ENCODE measurements at places on chromosomes 13 and 19. TPM values are rescaled to one million over a fixed set of nuclear protein-coding genes. Genes with fewer than 3 reads are reported as not detected.

- no peak for DNase-seq
- H3K4me3 ChIP-seq = peak within 1 kb of the TSS; percentile 99
Measured at GRCh38 chr13:75537401-75538365, at the start of gene COMMD6. Gene COMMD6 (minus strand): TSS chr13:75537841. CDS start chr13:75537805, 36 bp downstream.

Gene ARHGAP45
- total RNA-seq = 0.57 TPM

- peak overlapping the region; percentile 95 for H3K4me3 ChIP-seq
- H3K36me3 ChIP-seq = peaks cover 25% of the 10 kb centered on the region
- no peak for DNase-seq
Measured at GRCh38 chr19:2477732-2478191, 1.8 kb downstream of the GADD45B start.

Gene DMAC2
- 28.0 TPM for total RNA-seq

DNA sequence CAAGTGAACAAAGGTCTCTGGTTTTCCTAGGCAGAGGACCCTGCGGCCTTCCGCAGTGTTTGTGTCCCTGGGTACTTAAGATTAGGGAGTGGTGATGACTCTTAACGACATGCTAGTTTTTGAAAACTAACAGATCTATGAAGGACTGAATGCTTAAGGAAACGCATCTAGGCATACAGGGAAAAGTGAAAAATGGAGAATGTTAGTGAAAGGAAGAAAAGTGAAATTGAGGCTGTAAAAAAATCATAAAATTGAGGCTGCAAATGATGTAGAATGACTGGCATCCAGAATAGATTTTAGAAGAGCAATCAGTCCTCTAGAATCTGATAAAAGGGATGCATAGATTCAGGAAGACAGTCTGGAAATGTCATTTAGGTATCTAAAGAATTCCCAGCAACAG is 3.5 kb downstream of the ZNF260 start:
- H3K27ac ChIP-seq = no peak overlapping the region
- no peak overlapping the region for H3K4me3 ChIP-seq
- H3K27me3 ChIP-seq = no peaks in the 10 kb centered on the region
- H3K36me3 ChIP-seq = peaks cover 40% of the 10 kb centered on the region
- H3K4me1 ChIP-seq = peaks cover 15% of the 10 kb centered on the region
- no peak for DNase-seq

Gene ZNF816
- total RNA-seq = 8.7 TPM

DNA sequence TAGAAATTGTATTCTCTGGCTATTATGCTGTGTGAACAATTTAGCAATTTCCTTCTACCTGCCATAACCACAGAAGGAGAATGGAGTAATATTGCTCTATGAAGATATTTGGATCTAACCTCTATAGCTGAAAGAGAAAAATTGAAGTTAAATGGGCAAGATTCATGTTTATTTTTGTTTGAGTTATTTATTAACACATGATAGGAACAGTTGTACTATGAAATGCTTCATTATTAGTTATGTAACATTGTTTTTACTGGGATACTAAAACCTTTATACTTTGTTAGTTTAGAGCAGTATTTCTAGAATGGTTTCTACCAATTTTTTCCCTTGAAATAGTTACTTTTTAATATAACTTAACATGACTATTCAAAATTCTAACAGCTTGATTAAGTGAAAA is 27.3 kb upstream of the VWA8 start:
- no peak overlapping the region for H3K4me3 ChIP-seq
- H3K4me1 ChIP-seq = peaks cover 12% of the 10 kb centered on the region
- no peaks in the 10 kb centered on the region for H3K27me3 ChIP-seq
- H3K36me3 ChIP-seq = no peaks in the 10 kb centered on the region

- H3K36me3 ChIP-seq = no peaks in the 10 kb centered on the region
- H3K4me1 ChIP-seq = peaks cover 31% of the 10 kb centered on the region
- DNase-seq = no peak
- peak overlapping the region; percentile 79 for H3K4me3 ChIP-seq
- no peaks in the 10 kb centered on the region for H3K27me3 ChIP-seq
Measured at GRCh38 chr19:10516671-10517286, 468 bp downstream of the S1PR5 start.
